ENCODE measurements at places on chromosomes 12 and 14. TPM values are rescaled to one million over a fixed set of nuclear protein-coding genes. Genes with fewer than 3 reads are reported as not detected.

The AQP6 gene
- not detected for total RNA-seq

The CD163L1 gene
- total RNA-seq: 0.17 TPM

The LGR5 gene
- total RNA-seq: under 0.01 TPM

The HSPB8 gene
- 5.6 TPM for total RNA-seq

The TMEM63C gene
- total RNA-seq: not detected

The ABCC9 gene
- total RNA-seq: 0.34 TPM

The PLEKHH1 gene
- total RNA-seq: 0.34 TPM

The NUBPL gene
- 11.1 TPM for total RNA-seq

The AKAP6 gene
- 0.15 TPM for total RNA-seq

The SLC2A14 gene
- not detected for total RNA-seq

The SMIM10L1 gene
- 5.7 TPM for total RNA-seq

The KITLG gene
- 22.4 TPM for total RNA-seq

The CBX5 gene
- total RNA-seq: 46.2 TPM

The CYP27B1 gene
- total RNA-seq: 0.15 TPM

The REP15 gene
- 0.89 TPM for total RNA-seq

The OXA1L gene
- 104 TPM for total RNA-seq

The TDRD9 gene
- 0.84 TPM for total RNA-seq

The GPRC5D gene
- total RNA-seq: not detected

The C12orf50 gene
- total RNA-seq: not detected

All from bronchus fibroblast of lung (primary cell).